Stimulated activated CD4-positive, alpha-beta T cell treated with anti-CD3 and anti-CD28 coated beads, Interleukin-1b, Interleukin-23, amount 100 ng/mL, for 4 hours (primary cell): ENCODE measurements at places on chromosomes 6 and 20.

- no peak for DNase-seq
Measured at GRCh38 chr6:94127716-94128115, 708.4 kb upstream of the EPHA7 start.

- no peak for DNase-seq
Measured at GRCh38 chr6:146364816-146365594, 178.6 kb upstream of the RAB32 start.

- no peak for DNase-seq
Measured at GRCh38 chr20:62487561-62488354, 12.0 kb upstream of the GATA5 start.

DNA sequence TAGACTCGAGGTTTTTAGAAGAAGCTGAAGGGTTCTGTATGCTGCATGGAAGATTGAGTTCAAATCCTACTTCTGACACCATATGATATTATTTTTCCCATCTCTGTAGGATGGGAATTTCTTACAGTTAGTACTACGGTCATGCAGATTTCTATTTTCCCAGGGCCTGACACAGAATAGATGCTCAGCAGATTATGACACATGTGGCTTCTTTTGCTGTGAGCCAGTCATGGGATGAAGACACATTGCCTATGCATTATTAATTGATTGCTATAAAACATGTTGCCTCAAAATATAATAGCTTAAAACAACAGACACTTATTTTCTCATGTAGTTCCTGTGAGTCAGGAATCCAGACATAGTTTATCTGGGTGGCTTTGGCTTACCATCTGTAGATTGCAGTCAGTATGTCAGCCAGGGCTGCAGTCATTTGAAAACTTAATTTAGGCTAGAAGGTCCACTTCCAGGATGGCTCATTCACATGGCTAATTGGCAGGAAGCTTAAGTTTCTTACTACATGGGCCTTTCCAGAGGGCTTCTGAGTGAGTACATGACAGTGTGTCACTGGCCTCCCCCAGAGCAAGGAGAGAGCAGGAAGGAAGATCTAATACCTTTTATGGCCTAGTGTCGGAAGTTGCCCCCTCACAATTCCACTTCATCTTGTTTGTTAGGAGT, 29.5 kb downstream of the TOP1 start:
- DNase-seq = no peak

GRCh38 chr20:54172532-54172855, 1.3 kb downstream of the CYP24A1 start:
- DNase-seq = no peak

GRCh38 chr20:53215166-53215565, 243.0 kb downstream of the TSHZ2 start:
- no peak for DNase-seq

DNA sequence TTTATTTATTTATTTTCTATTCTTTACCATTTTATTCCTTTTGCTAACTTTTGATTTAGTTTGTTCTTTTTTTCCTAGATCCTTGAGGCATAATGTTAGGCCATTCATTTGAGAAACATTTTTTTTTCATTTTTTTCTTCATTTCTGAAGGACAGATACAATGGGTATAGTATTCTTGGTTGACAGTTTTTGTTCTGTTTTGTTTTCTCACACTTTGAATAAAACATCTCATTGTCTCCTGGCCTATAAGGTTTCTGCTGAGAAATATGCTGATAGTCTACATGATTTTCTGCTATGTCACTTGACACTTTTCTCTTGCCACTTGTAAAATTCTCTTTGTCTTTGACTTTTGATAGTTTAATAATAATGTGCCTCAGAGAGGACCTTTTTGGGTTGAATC, 294.6 kb upstream of the EPHA7 start:
- no peak for DNase-seq

- DNase-seq = no peak
Measured at GRCh38 chr6:83472767-83473166, 39.6 kb upstream of the PRSS35 start.

DNA sequence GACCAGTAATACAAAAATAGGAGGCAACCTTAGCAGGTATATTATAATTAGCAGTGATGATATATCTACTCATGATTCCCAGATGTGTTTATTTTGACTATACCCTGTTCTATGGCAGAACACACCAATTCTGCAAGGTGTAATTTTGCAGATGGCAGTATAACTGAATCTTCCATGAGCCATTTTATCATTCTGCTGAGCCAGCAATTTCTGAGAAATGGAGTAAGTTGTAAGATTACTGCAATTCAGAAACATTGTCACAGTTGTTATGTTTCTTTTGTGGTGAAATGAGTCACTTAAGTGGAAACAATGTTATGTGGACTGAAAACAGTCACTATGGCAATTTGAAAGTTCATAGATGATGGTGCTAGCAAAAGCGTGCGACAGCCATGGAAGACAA, 63.7 kb upstream of the RIMS1 start:
- DNase-seq = no peak

- DNase-seq = no peak
Measured at GRCh38 chr6:27407153-27407814, 18.7 kb downstream of the ZNF391 start.

DNA sequence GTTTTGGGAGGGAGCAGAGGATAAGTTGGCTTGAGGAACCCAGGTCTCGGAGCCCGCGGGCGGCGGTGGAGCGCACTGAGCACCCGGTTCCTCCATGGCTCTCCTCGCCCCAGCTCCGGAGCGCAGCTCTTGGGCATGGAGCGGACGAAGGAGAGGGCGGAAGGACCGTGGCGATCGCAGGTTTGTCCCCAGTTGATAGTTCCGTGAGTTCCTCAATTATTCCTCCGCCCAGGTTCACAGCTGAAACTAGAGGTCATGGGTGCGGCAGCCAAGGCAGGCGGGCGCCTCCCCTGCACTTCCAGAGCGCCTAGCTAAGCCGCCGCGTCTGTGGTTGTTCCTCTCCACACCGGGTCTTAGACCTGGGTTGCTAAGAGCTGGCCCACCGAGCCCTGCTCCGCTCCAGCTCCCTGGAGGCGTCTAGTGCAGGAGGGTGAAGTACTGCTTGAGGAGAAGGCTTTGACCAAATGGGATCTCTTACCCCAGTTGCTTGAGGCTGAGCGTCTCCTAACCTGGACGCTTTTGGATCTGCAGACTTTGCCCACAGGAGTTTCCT, at the start of gene HTR1B:
Gene HTR1B (minus strand): TSS at position 184 of the 553 bp plus-strand sequence. CDS start 88 bp downstream, at position 96.
- no peak for DNase-seq

- no peak for DNase-seq
Measured at GRCh38 chr6:108951351-108951953, 103.2 kb downstream of the ARMC2 start.

DNA sequence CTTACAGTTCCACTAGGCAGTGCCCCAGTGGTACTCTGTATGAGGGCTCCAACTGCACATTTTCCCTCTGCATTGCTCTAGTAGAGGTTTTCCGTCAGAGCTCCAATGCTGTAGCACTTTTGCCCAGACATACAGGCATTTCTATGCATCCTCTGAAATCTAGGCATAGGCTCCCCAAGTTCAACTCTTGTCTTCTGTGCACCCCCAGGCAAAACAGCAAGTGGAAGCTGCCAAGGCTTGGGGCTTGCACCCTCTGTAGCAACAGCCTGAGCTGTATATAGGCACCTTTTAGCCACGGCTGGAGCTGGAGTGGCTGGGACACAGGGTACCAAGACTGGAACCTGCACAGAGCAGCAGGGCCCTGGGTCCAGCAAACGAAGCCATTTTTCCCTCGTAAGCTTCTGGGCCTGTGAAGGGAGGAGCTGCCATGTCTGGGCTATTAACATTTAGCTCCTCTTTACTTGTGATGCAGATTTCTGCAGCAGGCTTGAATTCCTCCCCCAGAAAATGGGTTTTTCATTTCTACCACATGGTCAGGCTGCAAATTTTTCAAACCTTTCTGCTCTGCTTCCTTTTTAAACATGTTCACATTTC, 596.2 kb upstream of the ADGRB3 start:
- no peak for DNase-seq

- DNase-seq = no peak
Measured at GRCh38 chr20:36173451-36173933, 19.0 kb downstream of the EPB41L1 start.

- DNase-seq = peak; percentile 58
Measured at GRCh38 chr6:143806282-143807102, 36.6 kb upstream of the LTV1 start.
